Esophagus mucosa (tissue), 1 donor: ENCODE measurements at places on chromosomes 3 and 15. TPM values are rescaled to one million over a fixed set of nuclear protein-coding genes. Genes with fewer than 3 reads are reported as not detected.

GRCh38 chr15:32936283-32936918, 218.6 kb downstream of the GREM1 start:
- ATAC-seq, result no peak

The GATA2 gene
- 1.1 TPM for total RNA-seq

- peak; percentile 96 for ATAC-seq
Observed at GRCh38 chr15:27796405-27797320, 302.5 kb downstream of the OCA2 start.

GRCh38 chr3:135650309-135650708, 315.2 kb upstream of the PPP2R3A start:
- no peak for ATAC-seq

The SLCO2A1 gene
- 17.6 TPM for total RNA-seq

GRCh38 chr3:125221831-125222230, 9.3 kb upstream of the SLC12A8 start:
- no peak for ATAC-seq

The FGF7 gene
- 2.0 TPM for total RNA-seq

- no peak for ATAC-seq
Observed at GRCh38 chr15:71656425-71656824, 153.9 kb upstream of the NR2E3 start.

The LMAN1L gene
- total RNA-seq, result not detected

DNA sequence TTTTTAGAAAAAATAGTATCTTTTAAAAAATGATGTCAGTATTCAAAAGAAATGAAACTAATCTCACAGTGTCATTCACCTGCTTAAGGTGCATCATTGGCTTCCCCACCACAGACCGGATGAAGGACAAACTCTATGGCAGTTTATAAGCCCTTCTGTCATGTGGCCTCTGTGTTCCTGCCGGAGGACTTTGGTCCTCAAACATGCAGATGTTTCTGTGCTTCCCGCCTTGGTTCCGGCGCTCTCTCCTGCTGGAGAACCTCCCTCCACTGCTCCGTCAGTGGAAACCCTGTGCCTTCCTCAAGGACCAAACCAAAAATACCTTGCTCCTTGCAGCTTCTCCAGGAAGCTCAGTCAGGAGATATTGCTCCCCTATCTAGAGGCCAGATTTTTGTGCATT, 326.3 kb downstream of the UACA start:
- ATAC-seq, result no peak

The TERC gene
- 10.6 TPM for total RNA-seq

- ATAC-seq, result no peak
Observed at GRCh38 chr3:127383656-127384179, 95.9 kb upstream of the PRR20G start.

DNA sequence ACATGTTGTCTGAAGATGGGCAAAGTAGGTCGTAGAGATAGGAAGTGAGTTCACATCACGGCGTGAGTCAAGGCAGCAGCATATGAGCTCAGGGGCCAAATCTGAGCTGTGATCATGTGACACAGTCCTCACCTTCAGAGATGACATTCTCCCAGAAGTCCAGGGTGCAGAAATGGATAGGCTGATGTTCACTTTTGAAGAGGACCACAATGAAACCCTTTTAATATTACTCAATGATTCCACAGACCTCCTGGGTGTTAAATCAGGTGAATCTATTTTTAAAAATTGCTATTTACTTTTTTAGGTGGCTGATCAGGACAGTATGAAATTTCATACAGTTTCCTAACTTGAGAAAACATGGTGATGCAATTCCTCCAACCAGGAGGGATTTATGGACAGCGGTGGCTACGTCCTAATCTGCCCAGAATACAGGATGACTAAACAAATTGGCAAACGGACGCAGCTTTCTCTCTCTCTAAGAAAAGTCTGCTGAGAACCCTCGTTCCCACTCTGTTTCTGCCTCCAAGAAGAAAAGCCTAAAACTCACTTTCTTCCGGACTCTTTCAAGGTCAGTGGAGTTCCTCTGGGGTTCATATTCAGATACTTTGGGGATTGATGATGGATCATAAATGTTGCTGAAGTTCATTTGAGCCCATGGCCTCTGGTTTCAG, 34.4 kb downstream of the B3GNT5 start:
- peak; percentile 20 for ATAC-seq

The USP50 gene
- total RNA-seq, result not detected

DNA sequence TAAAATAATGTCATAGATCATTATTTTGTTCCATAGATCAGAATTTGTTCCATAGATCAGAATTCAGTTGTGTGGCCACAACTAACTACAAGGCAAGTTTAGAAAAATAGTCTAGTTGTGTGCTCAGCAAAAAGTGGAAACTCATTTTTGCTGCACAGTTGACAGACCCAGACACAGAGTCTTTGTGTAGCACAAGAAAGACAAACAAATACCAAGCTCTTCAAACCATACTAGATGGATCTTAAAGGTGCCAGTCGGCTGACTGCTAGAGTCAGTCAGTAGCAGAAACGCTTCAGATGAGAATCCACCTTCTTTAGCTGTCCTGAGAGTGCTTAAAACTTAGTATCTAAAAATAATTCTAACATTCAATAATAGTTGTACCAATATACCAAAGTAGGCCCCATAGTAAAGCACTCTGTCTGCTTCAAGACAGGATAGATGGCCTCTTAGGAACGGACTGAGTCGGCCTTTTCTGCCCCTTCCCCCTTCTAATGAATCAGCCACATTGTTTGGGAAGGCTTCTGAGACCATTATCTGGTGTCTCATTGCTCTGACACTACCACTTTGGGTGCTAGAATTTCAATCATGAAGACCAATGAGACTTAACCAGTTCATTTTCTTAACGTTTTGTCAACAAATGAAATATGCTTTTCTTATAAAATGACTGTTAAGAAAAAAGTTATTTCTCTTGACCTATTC, 27.7 kb upstream of the SLC4A7 start:
- ATAC-seq, result no peak

DNA sequence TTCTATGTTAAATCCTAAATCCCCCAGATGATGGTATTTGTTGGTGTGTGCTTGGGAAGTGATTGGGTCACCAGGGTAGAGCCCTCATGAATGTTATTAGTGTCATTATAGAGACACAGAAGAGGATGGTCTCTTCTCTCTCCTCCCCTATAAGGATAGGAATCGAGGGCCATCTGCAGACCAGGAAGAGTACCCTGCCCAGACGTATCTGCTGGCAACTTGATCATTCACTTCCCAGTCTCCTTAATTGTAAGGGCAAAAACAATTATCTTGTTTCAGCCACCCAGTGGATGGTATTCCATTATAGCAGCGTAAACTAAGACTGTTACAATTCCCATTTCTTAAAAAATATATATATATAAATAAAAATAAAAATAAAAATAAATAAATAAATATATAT, 892.2 kb downstream of the SI start:
- ATAC-seq, result no peak

The PRICKLE2 gene
- total RNA-seq, result 6.0 TPM

GRCh38 chr15:45122719-45123118, 7.0 kb downstream of the DUOXA1 start:
- ATAC-seq, result no peak

DNA sequence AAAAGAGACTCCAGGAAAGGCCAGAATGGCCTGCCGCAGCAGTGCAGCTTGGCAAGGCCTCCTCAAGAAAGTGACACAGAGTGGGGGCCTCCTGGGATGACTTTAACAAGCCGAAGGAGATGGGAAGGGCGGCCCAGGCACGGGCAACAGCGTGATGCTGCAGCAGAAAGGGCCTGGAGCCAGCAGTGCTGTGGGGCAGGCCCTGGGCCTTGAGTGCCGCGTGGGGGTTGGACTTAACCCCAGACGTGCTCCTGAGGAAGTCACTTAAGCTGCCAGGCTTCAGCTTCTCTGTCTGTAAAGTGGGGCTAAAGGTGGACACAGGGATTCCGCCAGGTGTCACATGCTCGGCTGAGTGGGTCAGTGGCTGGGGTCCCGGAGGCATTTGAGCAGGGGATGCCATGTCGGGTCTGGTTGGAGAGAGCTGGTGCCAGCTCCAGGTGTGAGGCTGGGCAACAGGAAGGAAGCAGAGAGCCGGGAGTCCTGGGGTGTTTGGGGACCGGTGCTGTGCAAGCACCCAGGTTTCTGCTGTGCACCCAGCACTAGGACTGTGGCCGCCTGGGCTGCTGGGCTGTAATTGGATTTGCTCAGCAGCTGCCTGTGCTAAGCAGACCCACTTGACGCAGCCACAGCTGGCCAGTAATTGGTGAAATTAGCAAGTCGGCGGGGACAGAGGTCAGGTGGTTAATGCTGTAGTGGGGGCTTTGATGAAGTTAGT, 7.8 kb downstream of the DNAJB8 start:
- no peak for ATAC-seq

DNA sequence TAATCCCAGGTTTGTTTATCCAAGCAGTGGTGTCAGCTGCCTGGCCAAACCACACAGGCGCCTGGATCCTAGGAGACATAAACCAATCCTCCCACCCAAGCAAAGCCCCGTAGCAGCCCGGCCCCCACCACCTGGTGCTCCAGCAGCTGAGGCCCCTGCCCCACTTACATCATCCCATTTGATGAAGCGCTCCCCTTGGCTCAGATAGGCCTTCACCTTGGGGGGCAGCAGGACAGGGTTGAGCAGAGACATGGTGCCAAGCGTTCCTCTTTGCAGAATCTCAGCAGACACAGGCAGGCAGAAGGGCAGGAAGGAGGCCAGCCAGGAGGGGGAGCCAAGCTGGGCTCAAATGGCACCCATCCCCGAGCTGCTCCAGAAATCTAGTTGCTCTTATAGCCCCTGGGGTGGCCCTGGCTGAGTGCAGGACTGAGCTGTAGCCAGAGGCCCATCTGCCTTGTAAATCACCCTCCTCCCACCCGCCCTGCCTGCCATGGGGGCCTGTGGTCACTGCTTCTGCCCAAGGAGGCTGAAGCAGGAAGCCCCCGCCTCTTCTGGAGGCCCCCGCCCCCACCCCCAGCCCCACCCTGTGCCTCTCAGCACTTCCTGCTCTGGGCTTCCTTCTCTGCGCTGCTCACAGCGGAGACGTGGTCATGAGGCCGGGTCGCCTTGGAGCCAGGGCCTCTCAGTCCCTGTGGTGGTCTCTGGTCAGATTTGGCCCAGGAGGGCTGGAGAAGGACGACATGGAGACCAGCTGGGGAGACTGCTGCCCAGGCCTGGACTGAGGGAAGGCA, at the start of gene PLCB2:
PLCB2 (minus strand) TSS at position 515 of the 791 bp plus-strand sequence; CDS start at position 252, 263 bp downstream.
- ATAC-seq, result peak; percentile 56

DNA sequence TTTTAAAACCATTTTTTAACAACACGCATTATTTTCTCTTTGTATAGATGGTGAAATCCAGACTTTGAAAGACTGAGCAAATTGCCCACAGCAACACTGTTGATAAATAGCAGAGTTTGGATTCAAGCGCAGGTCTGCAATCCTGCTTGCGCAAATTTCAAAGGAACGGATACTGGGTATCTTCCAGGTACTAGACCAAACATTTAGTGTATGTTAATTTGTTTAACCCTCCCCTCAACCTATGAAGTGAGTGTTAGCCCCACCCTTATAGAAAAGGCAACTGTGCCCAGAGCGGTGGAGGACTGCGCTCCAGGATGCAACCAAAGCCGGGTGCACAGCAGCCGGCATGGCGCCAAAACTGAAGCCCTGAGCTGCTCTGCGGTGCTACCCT, 103.8 kb downstream of the CPN2 start:
- no peak for ATAC-seq

The RAD51 gene
- 8.2 TPM for total RNA-seq

The TM4SF18 gene
- total RNA-seq, result 0.76 TPM

- no peak for ATAC-seq
Observed at GRCh38 chr15:96657096-96657495, 326.6 kb downstream of the NR2F2 start.

GRCh38 chr3:101077361-101078011, 84.3 kb upstream of the ABI3BP start:
- ATAC-seq, result no peak

- peak; percentile 31 for ATAC-seq
Observed at GRCh38 chr3:50336452-50337174, 4.0 kb downstream of the RASSF1 start.

- no peak for ATAC-seq
Observed at GRCh38 chr15:41125063-41125669, 9.1 kb upstream of the INO80 start.

The TKT gene
- 379 TPM for total RNA-seq

The TRAT1 gene
- 0.20 TPM for total RNA-seq

DNA sequence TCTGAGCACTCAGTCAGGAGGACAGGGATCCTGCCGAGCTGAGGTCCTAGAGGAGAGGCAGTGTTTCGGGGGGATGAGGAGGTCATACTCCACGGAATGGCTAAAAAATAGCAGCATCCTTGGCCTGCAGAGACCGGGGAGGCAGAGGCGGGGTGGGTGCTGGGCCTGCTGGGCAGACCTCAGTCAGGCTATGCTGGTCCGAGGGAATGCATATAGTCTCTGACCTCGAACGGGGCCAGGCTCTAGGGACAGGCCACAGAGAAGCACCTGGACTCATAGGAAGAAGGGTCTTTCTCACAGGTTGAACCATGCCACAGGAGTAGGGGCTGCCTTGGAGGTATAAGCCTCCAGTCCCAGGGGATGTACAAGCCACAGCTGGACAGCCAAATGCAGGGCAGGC, 14.0 kb upstream of the SKIC8 start:
- ATAC-seq, result no peak

The TM4SF1 gene
- total RNA-seq, result 125 TPM

The EPHB1 gene
- total RNA-seq, result 0.40 TPM

DNA sequence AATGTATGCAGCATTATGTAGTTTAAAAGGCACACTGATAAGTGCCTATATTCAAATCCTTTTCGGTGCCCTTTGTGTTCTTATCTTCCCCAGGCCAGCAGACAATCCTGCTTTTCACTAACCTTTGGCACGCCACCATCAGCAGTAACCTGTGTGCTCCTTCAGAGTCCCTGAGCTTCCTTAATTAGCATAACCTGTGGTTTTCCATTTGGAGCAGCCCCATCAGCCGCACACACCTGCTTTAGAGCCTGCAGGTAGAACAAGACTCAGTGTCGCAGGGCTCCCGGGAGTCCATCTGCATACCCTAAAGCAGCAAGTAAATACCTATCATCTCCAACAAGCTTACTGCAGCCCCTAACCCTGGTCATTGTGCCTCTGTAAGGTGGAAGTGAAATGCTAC, 755.1 kb downstream of the ROBO2 start:
- peak; percentile 20 for ATAC-seq

The STT3B gene
- 67.0 TPM for total RNA-seq

DNA sequence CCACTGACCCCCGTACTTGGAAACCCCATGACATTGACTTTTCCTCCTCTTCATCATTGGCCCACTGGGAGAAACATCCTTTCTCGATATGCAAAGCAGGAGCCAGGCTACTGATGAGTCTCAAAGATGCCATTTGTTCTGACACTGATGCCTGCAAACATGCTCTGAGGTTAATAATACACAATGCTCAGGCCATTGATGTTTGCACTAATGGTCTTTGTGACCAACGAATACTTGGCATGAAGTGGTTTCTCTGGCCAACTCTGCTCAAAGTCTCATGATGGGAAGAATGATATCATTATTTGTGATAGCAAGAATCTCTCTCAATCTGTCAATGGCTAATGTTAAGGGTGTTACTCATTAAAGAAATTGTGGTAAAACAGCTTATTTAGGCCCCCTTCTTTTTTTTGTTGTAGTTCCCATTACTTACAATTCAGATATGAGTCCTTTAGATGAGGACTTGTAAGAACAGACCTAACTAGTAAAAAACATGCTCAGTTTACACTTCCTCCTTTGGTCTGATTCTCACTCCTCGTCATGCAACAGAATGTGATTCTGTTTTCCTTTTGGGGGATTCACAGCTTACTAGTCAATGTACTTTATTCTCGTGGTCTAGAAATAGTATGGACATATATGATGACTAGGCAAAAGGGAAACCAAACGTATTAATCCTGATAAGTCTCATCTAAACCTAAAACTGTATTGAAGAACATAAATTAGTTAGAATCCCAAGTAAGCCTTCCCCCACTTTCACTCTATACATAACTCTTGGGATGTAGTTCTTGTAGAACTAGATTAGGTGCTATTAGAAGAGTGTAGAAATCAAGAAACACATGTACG, 488.8 kb upstream of the DPPA4 start:
- no peak for ATAC-seq
